ENCODE measurements at places on chromosomes 7 and 10.

DNA sequence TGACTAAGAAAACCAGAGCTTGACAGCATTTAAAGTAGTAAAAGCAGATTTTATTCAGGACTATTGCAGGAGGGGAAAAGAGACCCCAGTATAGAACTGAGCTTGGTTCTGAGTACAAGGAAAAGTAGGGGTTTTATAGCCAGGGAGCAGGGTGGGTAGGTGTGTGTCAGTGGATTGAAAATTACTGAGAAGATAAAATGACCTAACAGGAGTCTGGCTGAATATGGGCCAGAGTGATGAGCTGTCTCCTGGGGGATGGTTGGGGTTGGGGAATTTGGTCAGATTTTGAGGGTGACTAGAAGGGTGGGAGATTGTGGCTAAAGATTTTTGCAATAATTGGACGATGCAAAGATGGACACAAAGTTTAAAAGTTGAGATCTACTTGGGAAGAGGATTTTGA is 114.0 kb downstream of the ST7 start:
- no peak for DNase-seq

DNA sequence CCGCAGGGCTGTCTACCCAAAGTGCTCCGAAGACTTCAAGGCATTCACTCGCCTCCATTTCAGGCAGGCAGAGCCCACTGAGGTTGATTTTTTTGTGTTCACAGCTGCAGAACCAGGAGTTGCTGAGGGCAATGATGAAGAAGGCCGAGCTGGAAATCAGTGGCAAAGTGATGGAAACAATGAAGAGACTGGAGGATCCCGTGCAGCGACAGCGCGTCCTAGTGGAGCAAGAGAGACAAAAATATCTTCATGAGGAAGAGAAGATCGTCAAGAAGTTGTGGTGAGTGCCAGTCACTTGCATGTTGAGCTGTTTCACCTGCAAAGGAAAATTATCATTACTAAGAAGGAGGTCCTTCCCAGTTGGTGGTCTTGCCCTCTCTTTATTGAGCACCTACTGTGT is 210.5 kb downstream of the ARHGAP21 start:
- DNase-seq: no peak

GRCh38 chr10:114313139-114313538 is 74.1 kb downstream of the VWA2 start:
- no peak for DNase-seq

- no peak for DNase-seq
Measured at GRCh38 chr7:28509251-28510025, 97.1 kb downstream of the CREB5 start.

GRCh38 chr7:35039343-35039742 is 2.1 kb upstream of the DPY19L1 start:
- no peak for DNase-seq

DNA sequence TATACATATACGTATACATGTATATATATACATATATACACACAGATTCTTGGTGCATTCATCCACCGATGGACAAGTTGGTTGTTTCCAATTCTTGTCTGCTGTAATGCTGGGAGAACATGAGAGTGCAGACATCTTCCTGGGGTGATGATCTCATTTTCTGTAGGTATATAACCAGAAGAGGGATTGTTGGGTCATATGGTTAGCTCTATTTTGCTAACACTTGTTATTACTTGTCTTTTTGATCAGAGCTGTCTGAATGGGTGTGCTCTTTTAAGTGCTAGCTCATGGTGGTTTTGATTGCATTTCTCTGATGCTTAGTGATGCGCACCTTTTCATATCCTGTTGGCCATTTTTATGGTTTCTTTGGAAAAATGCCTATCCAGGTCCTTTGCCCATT is 106.4 kb downstream of the TAX1BP1 start:
- DNase-seq: no peak
